ENCODE measurements at places on chromosomes 11 and 22.

- no peak for DNase-seq
These were observed 1450.5 kb downstream of the BRD1 start for GRCh38 chr22:48376936-48377712.

DNA sequence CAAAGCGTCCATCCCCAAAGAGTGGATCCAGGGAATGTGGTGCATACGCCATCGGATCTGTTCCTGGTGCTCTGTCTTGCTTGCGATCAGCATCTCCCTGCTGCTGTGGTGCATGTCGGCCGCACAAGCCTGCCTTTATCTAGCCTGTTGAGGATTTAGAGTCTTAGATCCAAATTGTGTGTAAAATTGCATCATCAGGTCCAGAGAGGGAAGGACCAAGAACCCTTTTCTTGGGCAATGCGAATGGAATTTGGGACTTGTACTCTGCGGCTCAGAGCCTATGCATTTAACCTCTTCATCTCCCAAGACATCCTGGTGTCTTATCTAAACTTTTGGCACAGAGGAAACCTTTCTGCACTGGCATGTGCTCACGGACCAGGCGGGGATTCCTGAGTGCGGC lies 1238.7 kb downstream of the TBC1D22A start:
- DNase-seq = no peak

- peak; percentile 91 for DNase-seq
These were observed 191.8 kb upstream of the E2F8 start for GRCh38 chr11:19432370-19433061.

- no peak for DNase-seq
These were observed 1.6 kb upstream of the TSPAN18 start for GRCh38 chr11:44725016-44725685.

DNA sequence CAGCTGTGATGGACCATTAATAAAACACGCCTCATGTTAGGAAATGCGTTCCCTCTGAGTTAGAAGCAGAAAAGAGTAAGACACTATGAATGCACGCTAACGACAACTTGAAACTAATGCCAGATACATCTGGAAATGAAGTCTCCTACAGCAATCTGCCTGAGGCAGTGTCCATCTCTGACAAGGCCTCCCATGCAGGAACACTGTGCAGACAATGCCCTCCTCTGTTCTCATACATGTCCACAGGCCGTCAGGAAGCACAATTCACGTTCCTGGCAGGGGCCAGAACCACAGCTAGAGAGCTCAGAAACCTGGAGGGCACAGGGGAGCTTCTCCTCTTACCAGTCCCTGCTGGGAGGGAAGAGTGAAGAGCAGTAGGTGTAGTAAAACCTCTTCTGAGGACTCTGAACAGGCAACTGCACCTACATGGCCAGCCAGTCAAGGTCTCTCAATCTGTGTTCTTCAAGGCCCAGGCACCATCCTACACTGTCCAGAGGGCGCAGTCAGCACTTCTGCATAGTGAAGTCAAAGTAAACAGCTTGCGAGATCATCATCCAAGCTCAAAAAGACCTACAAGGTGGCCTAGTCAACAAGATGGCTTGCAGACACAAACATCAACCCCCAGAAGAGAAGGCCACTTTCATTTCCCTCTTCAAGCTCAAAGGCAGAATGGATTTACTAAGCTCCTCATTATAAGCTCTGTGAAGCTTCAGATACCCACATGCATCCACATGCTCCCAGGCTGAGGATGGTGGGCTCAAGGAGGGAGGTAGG lies 41.5 kb upstream of the CYP2D6 start:
- DNase-seq = peak; percentile 70

DNA sequence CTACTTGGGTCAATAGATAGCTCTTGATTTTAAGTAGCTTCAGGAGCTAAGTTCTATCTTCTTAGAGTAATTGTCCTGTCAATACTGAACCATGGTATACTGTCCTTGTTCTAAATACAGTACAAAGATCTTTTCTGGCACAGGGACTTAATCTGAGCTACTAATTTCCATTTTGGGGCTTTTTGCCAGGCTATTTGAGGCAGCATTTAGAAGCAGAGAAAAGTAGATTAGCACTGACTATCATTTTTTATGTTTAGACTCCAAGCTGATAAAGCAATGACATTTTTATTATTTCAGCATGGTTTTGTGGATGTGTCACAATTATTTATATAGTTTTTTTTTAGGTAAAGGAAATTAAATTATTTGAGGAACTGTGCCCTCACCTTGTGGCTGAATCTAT lies 163.2 kb downstream of the FAT3 start:
- DNase-seq = no peak

- DNase-seq = no peak
These were observed 280.4 kb downstream of the DCDC1 start for GRCh38 chr11:31089117-31089516.

DNA sequence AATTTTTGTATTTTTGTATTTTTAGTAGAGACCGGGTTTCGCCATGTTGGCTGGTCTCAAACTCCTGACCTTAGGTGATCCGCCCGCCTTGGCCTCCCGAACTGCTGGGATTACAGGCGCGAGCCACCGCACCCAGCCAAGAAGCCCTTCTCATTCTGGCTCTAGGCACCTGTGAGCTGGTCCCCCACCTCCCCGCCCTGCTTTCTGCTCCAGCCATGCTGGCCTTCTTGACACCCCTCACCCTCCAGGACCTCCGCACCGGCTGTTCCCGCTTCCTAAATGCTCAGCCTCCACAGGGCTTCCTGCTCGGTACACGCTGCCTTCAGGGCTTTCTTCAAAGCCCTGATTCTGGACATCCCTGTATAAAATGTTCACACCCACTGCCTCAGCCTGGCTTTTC lies 5.5 kb upstream of the FXYD2 start:
- no peak for DNase-seq

GRCh38 chr11:86672007-86672621 lies at the start of gene ME3:
Gene ME3, minus strand, starts transcription at chr11:86672616.
- peak; percentile 57 for DNase-seq
